Activated T-helper 1 cell treated with Interleukin-2 at 50 U/mL for 16 hours (primary cell): ENCODE measurements at places on chromosomes 1 and 21.

DNA sequence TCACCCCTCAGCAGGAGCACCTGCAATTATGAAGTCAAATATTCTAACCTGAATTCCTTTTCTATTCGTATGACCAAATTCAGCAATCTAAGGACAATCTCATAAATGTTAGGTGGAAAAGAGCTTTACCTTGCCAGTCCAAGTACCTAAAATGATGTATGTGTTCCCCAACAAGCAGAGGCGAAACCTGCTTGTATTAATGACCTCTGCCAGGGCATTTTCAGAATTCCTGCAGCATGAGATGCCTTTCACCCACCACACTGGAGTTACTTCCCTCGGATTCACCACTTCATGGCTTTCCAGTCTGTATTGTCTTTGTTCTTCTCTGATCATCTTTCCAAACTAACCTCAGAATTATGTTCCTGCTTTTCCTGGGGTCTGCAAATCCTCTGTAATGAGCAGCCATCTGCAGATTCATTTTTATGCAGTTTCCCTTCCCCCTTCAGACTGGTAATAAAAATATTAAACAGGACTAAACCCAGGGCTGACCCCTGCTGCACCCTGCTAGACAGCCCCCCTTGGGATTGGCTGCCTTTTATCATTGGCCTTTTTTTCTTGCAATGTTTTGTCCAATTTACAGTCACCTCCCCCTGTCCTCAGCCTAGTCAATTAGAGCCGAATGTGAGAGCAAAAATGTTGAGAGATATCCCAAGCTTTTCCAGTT lies 26.6 kb upstream of the CASQ2 start:
- no peak for DNase-seq

DNA sequence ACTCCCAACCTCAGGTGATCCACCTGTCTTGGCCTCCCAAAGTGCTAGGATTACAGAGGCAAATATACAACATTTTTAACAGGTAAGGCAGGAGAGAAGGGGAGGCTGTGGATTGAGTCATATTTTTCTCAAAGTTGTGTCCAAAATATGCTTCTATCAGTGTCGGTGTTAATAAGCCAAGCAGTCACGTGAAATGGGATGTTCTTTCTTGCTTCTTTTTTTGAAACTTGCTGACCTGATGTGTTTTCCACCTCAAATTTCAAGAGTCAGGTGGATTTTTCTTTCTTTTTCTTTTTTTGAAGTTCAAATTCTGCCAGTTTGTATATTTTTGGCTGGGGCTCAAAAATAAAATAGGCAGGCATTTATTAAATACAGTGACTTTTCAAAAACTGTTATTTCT lies 91.5 kb downstream of the PCP4 start:
- DNase-seq = no peak

- DNase-seq = no peak
These were observed 4.5 kb upstream of the TOR3A start for GRCh38 chr1:179077396-179077795.

DNA sequence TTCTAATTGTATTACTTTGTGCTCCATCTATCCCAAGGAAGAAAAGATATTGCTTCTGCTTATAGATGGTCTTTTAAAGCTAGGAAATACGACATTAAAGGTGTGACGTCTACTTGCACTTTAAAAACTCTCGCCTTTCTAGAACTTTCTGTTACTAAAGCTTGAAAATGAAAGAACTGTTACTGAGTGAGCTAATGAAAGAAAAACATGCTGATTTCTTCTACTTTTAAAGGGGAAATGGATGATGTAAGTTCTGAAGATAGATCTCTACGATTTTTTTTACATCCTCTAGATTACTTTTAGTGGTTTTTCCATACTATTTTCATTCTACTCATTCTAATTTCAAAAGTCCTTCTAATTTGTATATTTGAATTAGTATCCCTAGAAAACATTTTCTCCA lies 387.5 kb downstream of the USP25 start:
- DNase-seq = no peak
